NCI-H2081 treated with DMSO at 0.1 percent for 48 hours (cell line): ENCODE measurements at places on chromosomes 4 and X.

DNA sequence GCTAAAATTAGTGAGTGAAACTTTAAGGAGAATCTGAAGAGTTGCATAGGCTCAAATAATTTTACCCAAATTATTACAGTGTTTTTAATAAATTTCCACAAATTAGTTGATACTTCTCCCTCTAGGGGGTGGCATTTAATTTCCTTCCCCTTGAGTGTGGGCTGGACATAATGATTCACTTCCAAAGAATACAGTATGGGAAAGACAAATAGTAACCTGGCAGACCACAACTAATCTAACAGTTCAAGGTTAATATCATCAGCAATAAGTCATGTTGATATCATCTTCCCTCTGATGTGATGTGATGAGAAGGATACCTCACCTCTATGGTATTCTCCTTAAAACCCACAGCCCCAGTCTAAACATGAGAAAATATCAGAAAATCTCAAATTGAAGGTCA, 15.5 kb downstream of the PFKFB1 start:
- DNase-seq = no peak

GRCh38 chrX:148867596-148867995, 367.2 kb downstream of the AFF2 start:
- DNase-seq = no peak

DNA sequence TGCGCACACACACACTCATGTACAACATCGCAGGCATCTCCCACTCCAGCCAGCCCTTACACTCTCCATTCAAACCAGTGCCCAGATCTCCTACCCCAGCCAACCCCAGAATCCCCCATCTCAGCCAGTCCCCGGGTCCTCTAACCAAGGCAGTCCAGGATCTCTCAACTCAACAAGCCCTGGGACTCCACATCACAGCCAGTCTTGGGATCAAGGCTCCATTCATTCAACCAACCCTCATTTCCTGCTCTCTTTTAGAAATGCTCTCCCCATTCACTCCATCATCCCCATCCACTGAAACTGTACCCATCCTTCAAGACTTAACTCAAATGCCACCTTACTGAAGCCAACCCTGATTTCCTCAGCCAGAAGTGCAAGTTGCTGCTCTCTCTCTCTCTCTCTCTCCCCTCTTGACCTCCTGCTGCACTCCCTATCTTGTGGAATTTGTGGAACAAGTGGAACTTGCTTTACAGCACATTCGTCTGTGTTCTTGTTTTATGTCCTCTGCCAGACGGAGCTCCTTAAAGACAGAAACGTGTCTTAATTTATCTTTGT, 40.6 kb upstream of the IQSEC2 start:
- no peak for DNase-seq

DNA sequence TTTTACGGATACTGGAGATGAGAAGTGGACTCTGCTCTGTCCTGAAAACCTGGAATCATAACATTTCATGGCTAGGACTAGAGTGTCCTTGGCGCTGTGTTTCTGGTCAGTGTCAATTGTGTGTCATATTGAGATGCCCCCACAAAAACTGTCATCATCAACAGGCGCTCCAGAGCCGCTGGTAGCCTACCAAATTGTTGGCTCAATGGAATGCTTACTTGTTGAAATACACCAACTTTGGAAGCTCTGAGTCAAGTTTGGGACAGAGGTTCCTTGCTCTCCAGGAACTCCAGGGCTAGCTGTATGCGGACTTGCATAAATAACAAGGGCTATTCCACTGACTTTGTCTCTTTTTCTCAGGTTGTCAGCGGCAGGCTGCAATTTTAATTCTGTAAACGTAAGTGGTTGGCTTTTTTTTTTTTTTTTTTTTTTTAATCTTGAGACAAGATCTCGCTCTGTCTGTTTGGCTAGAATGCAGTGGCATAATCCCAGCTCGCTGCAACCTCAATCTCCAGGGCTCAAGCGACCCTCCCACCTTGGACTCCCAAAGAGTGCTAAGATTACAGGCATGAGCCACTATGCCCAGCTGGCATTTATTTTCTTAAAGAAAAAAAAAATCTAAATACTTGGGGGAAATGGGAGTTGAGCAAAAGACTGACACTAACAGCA, 871 bp upstream of the HPGD start:
- no peak for DNase-seq

- DNase-seq = no peak
Observed at GRCh38 chr4:91916219-91916618, 387.5 kb upstream of the GRID2 start.

- no peak for DNase-seq
Observed at GRCh38 chrX:108735091-108735678, 1.2 kb downstream of the IRS4 start.

DNA sequence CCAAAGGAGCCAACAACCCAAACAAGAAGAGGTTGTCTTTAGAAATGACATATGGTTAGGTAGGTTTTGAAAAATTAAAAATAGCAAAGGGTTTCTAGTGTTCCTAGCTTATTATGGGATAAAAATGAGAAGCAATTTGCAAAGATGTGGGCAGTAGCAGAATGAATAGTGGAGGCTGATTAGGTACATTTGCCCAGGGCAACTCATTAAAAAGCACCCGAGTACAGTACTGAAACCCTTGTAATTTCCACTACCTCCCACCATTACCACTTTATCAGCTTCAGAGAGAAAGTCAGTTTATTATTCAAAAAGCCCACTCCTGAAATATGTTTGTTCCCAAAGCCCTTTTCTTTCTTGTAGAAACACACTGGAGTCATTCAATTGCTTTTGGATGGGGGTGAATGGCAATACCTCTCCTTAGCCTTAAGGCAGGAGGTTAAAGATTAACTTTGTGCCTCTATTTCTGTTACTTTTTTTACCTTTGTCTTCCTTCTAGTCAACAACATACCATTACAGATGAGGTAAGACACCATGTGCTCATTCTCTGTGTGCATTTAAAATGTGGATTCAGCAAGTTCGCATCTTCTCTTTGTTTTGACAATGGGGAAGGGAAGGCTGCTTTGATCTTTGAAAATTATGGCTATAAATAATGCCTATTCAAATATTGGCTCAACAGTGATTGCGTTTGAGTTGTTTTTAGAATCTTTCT, 353.8 kb upstream of the CASK start:
- no peak for DNase-seq

DNA sequence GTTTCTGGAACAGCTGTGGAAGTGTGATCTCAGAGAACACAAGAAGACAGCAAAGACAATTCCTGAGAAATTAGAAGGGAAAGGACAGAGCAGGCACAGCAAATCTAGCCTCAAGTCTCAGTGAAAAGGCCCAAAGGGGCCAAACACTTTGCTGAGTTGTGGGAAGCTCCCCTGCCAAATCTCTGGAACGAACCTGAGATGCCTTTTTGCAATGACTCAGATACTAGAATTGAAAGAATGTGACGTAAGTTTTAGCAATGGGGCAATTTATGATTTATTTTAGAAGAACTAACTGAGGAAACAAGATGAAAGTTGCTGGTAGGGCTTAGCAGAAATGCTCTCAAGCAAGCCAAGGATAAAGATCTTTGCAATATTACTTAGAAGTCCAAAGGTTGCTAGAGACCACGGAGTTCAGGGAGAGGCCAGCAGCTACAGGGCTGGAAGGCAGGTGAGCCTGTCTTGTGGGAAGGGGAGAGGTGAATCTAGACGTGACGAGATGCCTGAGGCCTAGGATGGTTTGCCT, 92.8 kb downstream of the AMELX start:
- DNase-seq = no peak

GRCh38 chr4:23932901-23933308, 43.1 kb upstream of the PPARGC1A start:
- DNase-seq = no peak

- DNase-seq = no peak
Observed at GRCh38 chr4:182807346-182807745, 109.8 kb downstream of the DCTD start.

DNA sequence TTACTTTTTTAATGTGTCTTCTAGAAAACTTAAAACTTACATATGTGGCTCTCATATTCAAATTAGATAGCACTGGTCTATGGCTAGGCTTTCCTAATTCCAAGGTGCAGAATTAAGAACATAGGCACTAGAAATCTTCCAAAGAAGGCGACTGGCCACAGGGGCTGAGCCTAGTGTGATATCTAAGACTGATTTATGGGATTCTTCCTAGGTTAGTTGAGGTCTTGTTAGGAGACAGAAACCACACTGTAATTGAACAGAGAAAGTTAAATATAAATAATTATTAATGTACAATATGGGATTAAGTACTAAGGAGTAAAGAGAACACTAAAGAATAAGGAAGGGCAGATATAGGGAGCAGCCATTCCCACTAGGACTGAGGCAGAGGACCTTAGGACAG, 48.3 kb downstream of the SNX25 start:
- no peak for DNase-seq

- no peak for DNase-seq
Observed at GRCh38 chr4:30653291-30653690, 66.9 kb upstream of the PCDH7 start.

- DNase-seq = no peak
Observed at GRCh38 chrX:11290416-11291102, 2.7 kb upstream of the AMELX start.
